NCI-H1417 (cell line): ENCODE measurements at places on chromosomes 7 and 10.

DNA sequence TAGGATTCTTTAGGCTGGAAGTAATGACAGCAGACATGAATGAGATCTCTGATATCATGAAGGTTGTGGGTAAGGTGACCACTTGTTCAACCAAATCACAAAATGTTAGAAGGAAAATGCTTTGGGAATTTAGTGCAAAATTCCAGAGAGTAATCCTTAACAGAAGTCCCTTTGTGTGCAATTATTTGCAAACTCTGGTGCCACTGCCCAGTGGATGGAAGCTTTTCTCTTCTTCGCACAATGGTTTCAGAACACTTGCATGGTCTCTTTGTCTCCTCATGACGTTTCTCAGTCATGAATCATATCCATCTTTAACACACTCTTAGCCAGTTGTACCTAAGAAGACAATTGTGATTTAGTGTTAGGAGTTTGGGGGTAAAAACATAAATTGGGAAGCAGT lies 570.4 kb upstream of the ANKRD30A start:
- DNase-seq, result no peak

GRCh38 chr7:68279827-68280400 lies 1283.3 kb downstream of the TYW1 start:
- DNase-seq, result no peak

GRCh38 chr10:35613597-35614226 lies 8.6 kb downstream of the GJD4 start:
- no peak for DNase-seq

DNA sequence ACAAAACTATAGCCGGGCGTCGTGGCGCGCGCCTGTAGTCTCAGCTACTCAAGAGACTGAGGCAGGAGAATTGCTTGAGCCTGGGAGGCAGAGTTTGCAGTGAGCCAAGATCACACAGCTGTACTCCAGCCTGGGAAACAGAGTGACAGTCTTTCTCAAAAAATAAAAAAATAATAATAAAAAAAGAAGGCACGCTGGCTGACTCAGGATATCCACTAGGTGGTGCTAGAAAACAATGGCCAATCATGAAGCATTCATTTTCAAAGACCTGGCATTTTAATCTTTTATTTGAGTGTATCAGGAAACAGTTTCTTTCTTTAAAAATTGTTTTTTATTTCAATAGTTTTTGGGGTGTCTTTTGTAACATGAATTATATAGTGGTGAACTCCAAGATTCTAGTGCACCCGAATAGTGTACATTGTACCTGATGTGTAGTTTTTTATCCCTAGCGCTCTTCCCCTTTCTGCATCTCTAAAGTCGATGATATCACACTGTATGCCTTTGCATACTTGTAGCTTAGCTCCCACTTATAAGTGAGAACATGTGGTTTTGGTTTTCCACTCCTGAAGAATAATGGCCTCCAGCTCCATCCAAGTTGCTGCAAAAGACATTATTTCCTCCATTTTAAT lies 88.6 kb downstream of the LYZL1 start:
- peak; percentile 6 for DNase-seq

GRCh38 chr10:121481180-121481579 lies 117.1 kb downstream of the FGFR2 start:
- DNase-seq, result no peak

GRCh38 chr7:152541892-152542291 lies 106.1 kb upstream of the KMT2C start:
- DNase-seq, result no peak

DNA sequence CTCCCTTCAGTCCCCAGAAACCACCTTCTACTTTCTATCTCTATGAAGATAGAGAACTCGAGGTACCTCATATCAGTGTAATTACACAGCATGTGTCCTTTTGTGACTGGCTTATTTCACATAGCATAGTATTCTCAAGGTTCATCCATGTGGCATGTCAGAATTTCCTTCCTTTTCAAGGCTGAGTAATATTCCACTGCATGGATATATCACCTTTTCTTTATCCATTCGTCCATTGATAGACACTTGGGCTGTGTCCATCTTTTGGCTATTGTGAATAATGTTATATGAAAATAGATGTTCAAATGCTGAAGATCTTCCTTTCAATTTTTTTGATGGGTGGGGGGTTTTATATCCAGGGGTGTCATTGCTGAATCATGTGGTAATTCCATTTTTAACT lies 91.8 kb upstream of the CCNY start:
- DNase-seq, result no peak
